ENCODE measurements at places on chromosomes 7 and 10. TPM values are rescaled to one million over a fixed set of nuclear protein-coding genes. Genes with fewer than 3 reads are reported as not detected.

Gene UNCX
- total RNA-seq: not detected

Gene CUX1
- 28.1 TPM for total RNA-seq

Gene HGF
- total RNA-seq: not detected

Gene CPA2
- total RNA-seq: not detected

Gene NKX1-2
- not detected for total RNA-seq

Gene UCN3
- total RNA-seq: not detected

Gene GATA3
- 55.4 TPM for total RNA-seq

Gene MRPS33
- total RNA-seq: 76.3 TPM

Gene CYP17A1
- total RNA-seq: not detected

Gene INHBA
- total RNA-seq: 0.25 TPM

Gene TCAF2
- 26.8 TPM for total RNA-seq

Gene AKR1C8
- 0.53 TPM for total RNA-seq

Gene CHRM2
- total RNA-seq: not detected

Gene FGFBP3
- 2.1 TPM for total RNA-seq

Gene GPR37
- not detected for total RNA-seq

Gene VWC2
- total RNA-seq: not detected

Gene TRDMT1
- total RNA-seq: 15.4 TPM

Gene CC2D2B
- not detected for total RNA-seq

Gene POLR2J3
- total RNA-seq: 33.3 TPM

Gene AGBL3
- total RNA-seq: 4.1 TPM

Gene SCART1
- 3.3 TPM for total RNA-seq

Gene TMEM213
- total RNA-seq: 0.26 TPM

Gene CCDC172
- total RNA-seq: not detected

Gene HOXA3
- total RNA-seq: not detected

Gene FFAR4
- total RNA-seq: not detected

Gene TWIST1
- total RNA-seq: 0.14 TPM

Gene XRCC2
- 7.9 TPM for total RNA-seq

Gene SH3PXD2A
- total RNA-seq: 18.0 TPM

Gene IGFBP1
- not detected for total RNA-seq

Gene ANXA8
- 0.24 TPM for total RNA-seq

Gene PAPOLB
- total RNA-seq: not detected

Gene PLCE1
- total RNA-seq: not detected

Gene ARHGAP19
- 35.1 TPM for total RNA-seq

Gene SHLD2
- total RNA-seq: 31.8 TPM

Gene CISD1
- 31.1 TPM for total RNA-seq

Gene PDE6C
- total RNA-seq: not detected

Gene SLC37A3
- 28.4 TPM for total RNA-seq

Gene SFTPA1
- total RNA-seq: not detected

Gene C10orf62
- total RNA-seq: not detected

Gene ADRA2A
- not detected for total RNA-seq

Gene PCDH15
- not detected for total RNA-seq

Gene PTPN20
- 0.68 TPM for total RNA-seq

Gene SEMA3A
- total RNA-seq: 3.9 TPM

Gene RNF148
- not detected for total RNA-seq

Gene PAX4
- total RNA-seq: not detected

Gene PVRIG
- total RNA-seq: 72.5 TPM

Gene ADAM8
- 101 TPM for total RNA-seq

Gene FZD8
- 0.48 TPM for total RNA-seq

Gene ICA1
- 0.93 TPM for total RNA-seq

Gene CCL24
- not detected for total RNA-seq

Gene HOXA1
- 0.46 TPM for total RNA-seq

Gene C10orf53
- total RNA-seq: not detected

Gene ANLN
- 49.0 TPM for total RNA-seq

Gene H2BK1
- total RNA-seq: not detected
